ENCODE measurements at places on chromosomes 7 and 10.

GRCh38 chr7:40311307-40311706 is 176.5 kb downstream of the SUGCT start:
- DNase-seq, result no peak

DNA sequence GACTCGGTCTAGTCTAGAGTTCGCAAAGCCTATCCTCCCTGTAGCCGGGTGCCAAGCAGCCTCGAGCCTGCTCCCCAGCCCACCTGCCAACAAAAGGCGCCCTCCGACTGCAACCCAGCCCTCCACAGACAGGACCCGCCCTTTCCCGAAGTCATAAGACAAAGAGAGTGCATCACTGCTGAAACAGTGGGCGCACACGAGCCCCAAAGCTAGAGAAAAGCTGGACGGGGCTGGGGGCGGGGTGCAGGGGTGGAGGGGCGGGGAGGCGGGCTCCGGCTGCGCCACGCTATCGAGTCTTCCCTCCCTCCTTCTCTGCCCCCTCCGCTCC is 622 bp upstream of the COL1A2 start:
- peak; percentile 6 for DNase-seq

GRCh38 chr10:93199191-93199751 is 125.6 kb downstream of the CYP26A1 start:
- no peak for DNase-seq

DNA sequence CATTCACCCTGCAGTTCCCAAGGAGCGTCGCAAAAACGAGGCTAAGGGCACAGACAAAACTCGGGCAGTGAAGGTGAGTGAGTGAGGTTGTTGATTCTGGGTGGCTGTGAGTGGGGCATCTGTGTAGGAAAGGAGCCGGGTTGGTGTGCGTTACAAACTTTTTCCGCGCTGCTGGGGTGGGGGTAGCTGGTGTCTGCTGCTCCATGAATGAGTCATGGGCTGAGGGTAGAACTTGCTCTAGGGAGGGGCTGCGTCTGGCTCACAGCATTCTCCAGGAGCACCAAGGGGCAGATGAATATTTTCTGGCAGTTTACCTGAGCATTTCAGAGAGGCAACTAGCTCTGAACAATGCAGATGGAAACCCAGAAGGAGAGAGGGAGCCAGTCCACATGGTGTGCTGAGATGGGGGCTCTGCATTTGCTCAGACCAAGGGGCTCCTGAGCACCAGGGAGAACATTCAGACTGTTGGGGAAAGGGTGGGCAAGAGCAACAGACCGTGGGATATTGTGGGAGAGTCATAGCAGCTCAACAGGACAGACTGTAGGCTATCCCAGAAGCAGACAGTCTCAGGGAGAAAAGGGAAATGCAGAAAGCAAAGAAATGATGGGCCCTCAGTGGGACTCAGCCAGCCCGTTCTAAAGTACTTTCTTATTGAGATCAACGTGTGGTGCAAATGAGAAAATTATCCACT is 18.8 kb downstream of the NOBOX start:
- no peak for DNase-seq

DNA sequence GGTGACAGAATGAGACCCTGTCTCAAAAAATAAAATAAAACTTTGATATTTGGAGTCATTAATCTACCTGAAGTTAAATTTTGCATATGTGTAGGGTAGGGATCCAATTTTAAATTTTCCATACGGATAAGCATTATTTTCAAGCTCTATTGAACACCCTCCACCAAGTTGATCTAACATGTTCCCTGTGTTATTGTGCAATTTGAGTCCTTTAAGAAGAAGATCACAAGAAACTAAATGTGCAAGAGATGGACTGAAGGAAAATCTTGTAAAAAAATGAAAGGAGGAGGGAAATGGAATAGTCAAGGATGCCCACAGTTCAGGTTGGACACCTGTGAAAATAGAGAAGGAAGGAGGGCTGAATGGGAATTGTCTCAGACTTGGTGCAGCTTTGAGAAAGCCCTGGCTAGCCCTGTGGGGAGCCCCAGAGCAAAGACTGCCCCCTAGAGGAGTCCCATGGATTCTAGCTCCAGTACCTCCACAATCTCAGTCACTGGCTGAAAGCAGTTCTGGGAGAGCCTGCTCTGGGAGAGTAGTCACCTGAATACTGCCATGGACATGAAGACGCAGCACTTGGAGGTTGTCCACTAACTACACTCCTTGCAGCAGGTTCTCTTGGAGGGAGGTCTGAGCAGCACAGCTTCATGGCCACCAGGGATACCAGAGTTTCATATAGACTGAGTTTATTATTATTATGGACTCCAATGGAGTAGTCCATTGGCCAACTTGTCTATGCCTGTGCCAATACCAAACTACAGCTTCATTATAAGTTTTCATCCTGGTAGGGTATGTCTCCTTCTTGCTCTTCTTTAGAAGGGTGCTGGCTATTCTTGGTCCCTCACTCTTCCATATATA is 5.7 kb upstream of the TIAL1 start:
- DNase-seq, result no peak

DNA sequence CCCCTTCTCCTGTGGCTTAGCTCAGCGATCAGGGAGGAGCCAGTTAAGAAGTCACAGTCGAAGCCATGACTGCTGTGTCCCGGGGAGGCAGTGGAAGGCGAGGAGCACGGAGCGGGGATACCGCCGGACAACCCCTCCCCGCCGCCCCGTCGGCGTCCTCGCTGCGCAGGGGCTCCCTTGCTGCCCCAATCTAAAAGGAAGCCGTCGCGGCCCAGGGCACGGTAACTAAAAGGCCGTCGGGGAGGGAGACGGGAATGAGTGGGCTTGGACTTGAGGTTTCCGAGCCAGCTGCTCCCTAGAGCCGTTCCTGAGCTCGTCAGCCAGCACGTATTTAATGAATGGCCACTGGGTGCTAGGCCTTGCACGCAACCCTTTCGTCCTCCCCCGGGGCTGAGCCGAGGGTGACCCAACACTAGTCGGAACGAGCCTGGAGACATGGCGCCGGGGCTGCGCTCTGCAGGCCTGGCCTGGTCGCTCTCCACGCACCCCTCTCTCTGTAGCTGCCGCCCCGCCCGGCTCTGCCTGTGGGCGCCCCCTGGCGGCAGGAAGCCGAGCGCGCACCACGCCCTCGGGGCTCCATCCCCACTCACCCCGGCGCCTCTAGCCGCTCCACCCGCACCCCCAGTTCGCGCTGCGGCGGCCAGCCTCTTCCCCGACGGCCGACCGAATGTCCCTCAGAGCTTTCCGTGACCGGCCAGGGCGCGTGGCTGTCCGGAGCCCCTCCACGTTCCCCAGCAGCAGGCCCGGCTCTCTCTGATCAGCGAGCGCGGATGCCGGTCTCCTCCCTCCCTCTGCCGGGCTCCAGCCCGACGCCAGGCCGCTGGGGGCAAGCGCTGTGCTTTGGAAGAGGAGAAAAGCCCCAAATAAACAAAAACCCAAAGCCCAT is 29.3 kb upstream of the KCNK18 start:
- peak; percentile 82 for DNase-seq

- DNase-seq, result no peak
These were observed 1196.9 kb downstream of the SORCS3 start for GRCh38 chr10:105837951-105838350.

DNA sequence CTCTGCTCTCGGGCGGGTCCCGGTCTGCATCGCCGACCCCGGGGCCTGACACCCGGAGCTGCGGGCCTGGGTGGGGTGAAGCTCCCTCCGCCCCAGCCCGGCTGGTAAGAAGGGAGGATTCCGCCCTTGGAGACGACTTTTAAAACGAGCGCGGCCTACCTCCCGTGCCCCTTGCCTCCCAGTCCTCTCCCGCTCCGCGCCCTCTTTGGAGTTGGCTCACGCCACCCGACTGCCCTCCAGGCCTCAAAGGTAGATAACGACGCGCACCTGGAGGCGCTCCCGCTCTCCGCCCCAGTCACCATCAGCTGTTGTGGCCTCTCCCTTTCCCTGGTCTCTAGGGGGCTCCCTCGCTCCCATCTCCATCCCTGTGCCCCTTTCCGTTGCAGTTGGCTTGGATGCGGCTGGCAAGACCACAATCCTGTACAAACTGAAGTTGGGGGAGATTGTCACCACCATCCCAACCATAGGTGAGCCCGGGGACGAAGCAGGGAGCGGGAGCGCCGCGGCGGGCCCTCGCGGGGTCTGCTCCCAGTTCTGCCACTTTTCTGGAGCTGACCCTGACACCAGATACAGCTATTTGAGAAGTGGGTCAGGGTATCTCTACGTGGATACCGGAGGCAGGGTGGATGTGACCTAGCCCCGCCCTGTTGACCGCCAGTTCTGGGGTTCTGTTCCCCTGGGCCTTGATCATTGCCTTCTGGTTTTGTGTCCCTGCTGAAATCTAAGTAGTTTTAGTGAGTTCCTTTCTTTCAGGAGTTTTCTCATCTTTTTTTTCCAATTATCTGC is 679 bp downstream of the ARF5 start:
- DNase-seq, result peak; percentile 74

GRCh38 chr7:149297034-149297755 is 35.2 kb downstream of the ZNF783 start:
- no peak for DNase-seq

GRCh38 chr7:368651-369475 is 78.9 kb downstream of the FOXL3 start:
- no peak for DNase-seq

All from frontal cortex (tissue), 4 donors.